ENCODE measurements at places on chromosomes 16 and 17.

DNA sequence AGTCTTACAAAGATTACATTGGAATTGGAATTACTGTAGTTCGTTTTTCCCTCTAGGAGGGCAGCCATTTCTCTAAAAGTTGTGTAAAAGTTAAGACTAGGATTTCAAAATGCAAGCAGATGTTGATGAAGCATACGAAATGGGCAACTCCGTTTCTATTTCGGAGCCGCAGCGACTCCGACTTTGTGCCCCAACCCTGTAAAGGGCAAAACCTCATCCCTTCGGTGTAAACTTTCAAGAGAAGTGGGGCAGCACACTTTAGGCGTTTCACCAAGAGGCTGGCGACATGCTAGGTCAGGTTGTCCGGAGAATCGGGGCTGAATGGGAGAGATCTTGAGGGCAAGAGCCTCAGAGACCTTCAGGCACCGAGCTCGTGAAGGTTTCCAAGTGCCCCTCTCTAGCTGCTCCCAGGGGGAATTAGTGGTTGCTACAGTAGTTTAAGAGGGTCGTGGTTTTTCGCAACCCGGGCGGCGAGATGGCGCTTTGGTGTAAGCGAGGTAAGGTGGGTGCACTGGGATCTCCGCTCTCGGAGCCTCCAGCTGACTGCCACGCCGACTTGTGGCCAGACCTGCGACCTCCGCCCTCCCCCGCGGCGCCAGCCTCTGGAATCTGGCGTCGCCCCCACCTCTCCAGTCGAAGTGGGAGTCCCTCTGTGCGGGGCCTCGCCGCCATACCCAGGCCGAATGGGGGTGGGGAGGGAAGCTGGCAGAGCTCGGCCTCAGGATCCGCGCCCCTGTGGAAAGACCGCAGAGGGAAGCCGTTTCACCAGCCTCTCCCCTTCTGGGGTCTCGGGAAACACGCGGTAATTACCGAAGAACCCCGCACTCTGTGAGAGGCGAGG is 1.0 kb upstream of the HEXIM2 start:
- peak; percentile 80 for DNase-seq

DNA sequence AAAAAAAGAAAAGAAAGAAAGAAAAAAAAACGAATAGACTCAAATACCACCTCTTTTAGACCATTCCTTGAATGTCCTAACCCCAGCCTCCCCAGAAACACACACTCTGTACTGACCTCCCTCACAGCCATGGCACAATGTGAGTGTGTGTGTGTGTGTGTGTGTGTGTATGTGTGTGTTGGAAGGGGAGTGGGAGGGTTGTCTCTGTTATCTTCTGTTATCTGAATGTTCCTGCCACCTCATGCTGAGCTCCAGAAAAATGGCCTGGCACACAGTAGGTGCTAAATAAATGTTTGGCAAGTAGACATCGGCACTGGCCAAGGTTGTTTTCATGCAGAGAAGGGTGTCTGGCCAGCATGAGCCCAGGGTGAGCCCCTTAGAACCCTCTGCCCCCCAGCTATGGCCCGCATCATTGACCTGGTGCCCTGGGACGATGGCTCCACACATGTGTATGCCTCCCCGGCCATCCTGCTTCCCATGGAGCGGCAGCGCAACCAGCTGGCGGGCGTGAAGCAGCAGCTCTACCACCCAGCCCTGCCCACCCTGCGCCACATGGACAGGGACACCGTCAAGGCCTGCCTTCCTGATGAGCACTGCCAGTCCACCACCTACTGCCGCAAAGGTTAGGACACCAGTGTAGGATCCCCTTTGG is 6.6 kb upstream of the CNGB1 start:
- peak; percentile 3 for DNase-seq

DNA sequence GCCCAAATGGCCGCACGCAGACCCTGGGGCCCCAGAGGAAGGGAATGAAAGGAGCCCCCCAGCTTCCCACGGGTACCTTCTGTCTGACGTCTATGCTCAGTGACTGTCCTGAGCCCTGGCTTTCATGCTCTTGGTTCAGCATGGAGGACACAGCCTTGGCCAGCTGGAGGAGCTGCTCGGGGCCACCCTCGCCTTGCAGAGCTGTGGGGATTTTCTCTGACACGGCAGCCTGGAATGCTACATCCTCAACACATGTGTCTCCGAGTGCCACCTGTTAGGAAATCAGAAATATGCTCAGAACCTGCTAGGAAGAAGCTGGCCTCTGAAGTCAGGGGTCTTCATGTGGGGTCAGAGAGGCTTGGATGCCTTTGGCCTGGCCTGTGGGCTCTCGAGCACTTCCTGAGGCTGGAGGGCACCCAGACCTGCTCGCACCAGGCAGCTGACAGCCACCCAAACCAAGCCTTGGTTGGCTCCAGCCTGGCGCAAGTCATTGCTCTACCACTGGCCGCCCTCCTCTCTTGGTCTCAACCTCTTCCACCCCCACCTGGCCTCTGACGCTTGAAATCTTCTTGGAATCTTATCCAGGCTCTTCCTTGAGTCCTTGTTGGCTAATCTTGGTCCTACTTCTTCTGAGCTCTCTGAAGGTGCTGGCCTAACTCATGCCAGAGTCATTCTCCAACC is 63.7 kb upstream of the BCO1 start:
- DNase-seq, result no peak

GRCh38 chr17:10727192-10727591 is 2.6 kb downstream of the TMEM220 start:
- DNase-seq, result no peak
